Brain (organoid and tissue), 16 donors: ENCODE measurements at places on chromosomes 11 and 22. TPM values are rescaled to one million over a fixed set of nuclear protein-coding genes. Genes with fewer than 3 reads are reported as not detected.

Gene SAAL1
- polyA plus RNA-seq, result 14.0 TPM

Gene IGLL1
- polyA plus RNA-seq, result not detected

Gene NTM
- polyA plus RNA-seq, result 92.8 TPM

Gene CHRM1
- 18.8 TPM for polyA plus RNA-seq

Gene CD3D
- polyA plus RNA-seq, result not detected

GRCh38 chr11:118443590-118444218 is 7.4 kb downstream of the KMT2A start:
- DNase-seq, result no peak

GRCh38 chr11:76889411-76889975 is 28.8 kb downstream of the ACER3 start:
- DNase-seq, result no peak

- no peak for DNase-seq
Measured at GRCh38 chr11:57812634-57813033, 51.0 kb downstream of the CTNND1 start.

- DNase-seq, result no peak
Measured at GRCh38 chr22:42873356-42873755, 16.3 kb upstream of the ARFGAP3 start.

- DNase-seq, result peak; percentile 78
Measured at GRCh38 chr11:44797886-44798606, 71.3 kb downstream of the TSPAN18 start.

- DNase-seq, result no peak
Measured at GRCh38 chr11:86969258-86969657, 14.1 kb upstream of the FZD4 start.

GRCh38 chr11:121112498-121113455 is 11.7 kb downstream of the TECTA start:
- DNase-seq, result peak; percentile 89

DNA sequence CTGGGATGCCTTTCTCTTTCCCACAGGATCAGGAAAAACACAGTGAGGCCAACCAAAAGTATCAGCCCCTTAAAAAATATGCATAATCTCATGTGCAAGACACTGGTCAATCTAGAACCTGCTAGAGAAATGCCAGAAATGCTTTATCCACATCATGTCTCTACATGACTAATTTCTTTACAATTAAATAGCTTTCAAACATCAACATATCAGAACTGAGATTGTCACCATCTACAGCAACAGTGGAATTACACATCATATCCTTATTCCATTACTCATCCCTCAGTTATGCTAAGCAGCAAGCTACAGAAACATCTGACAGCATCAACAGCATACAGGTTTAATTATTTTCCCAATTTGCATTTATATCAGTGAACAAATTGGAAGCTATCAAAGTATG is 78.8 kb downstream of the DDIAS start:
- no peak for DNase-seq

DNA sequence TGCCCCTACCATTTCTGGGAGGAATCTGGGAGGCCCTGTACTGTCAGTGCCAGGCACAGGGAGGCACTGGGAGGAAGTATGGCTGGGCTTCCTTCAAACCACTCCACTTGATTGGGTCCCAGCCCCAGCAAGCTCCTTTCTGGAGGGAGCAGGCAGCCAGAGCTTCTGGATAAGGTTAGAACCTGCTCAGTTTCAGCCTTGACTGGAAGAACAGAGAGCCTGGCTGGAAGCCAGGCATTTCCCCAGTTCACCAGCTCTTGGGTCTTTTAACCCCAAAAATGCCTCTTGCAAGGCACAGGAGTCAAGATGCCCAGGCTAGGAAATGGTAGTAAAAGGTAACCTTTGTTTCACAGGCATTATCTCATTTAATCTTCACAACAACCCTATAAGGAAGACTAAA is 9.0 kb upstream of the KCTD14 start:
- DNase-seq, result peak; percentile 19

DNA sequence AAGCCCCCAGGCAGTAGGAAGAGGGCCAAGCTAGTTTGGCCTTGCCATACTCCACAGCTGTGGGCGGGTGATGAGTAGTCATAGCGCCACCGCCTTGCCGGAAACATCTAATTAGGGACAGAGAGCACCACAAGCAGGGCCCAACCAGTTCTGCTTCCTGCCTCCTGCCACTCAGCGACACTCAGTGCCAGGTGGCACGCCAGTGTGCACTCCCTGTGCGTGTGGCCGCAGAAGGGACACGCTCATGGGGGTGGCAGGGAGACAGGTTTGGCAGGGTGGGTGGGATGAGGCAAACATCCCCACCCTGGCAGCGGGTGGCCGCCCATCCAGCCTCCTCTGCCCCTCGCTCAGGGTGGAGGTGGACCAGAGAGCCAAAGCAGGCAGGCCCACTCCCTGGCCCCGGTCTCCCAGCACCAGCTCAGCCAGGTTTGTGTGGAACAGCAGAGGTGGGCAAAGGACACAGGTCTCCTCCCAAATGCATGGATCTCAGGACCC is 4.9 kb downstream of the OVOL1 start:
- no peak for DNase-seq

GRCh38 chr11:19889531-19889930 is 176.9 kb downstream of the NAV2 start:
- DNase-seq, result no peak

- peak; percentile 24 for DNase-seq
Measured at GRCh38 chr11:2306452-2306823, 4.6 kb downstream of the TSPAN32 start.
